ENCODE measurements at places on chromosomes 3 and 15.

GRCh38 chr3:183812761-183813445 is 12.5 kb downstream of the MAP6D1 start:
- no peak for DNase-seq

GRCh38 chr15:42858999-42859789 is 61.4 kb downstream of the TTBK2 start:
- DNase-seq: no peak

DNA sequence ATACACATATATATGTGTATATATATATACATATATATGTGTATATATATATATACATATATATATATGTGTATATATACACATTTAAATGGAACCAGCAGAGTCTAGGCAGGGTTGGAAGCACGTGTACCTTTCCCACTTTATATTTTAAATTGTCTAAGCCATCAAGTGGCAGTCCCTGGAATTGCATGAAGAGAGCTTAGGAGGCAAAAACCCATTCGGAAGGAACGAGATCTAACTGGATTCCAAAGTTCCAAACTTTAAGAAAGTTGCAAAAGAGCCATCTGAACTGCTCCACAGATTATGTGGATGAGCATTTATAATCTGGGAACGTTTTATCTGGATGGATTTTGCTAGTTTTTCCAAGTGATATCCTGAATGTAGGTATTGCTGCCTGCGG is 186.5 kb downstream of the FOXP1 start:
- DNase-seq: no peak

- no peak for DNase-seq
Measured at GRCh38 chr3:129417326-129417725, 11.1 kb downstream of the EFCAB12 start.
